ENCODE measurements at places on chromosomes 16 and 17. TPM values are rescaled to one million over a fixed set of nuclear protein-coding genes. Genes with fewer than 3 reads are reported as not detected.

DNA sequence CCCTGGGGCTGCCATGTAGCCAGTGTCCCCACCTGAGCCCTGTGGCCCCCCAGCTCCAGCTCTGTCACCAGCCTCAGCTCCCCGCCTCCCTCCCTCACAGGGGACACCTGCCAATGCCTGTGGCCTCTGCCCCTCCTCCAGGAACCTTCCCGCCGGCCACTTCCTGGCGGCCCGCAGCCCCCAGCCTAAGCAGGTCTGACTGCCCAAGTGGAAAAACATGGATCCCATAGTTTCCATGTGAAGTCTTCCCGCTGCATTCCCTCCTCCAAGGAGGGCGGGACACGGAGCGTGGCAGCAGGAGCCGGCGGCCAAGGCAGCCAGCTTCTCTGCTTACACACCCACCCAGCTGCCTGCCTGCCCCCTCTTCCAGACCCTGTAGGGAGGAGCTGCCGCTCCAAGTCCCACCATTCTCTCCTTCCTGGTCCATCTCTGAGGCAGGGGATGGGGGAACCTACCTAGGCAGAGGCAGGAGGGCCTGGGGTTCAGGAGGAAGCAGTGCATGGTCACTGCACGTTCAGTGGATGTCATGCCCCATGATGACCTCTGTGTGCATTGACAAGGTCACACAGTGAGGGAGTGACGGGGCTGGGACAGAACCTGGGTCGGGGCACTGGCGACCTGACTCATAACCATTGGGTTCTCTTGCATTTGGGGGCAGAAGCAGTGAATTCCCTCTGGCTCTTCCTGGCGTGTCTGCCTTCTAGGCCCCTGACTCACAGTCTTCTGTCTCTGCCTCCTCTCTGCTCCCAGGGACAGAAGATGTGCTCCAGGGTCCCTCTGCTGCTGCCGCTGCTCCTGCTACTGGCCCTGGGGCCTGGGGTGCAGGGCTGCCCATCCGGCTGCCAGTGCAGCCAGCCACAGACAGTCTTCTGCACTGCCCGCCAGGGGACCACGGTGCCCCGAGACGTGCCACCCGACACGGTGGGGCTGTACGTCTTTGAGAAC is 8.7 kb downstream of the VASN start:
- DNase-seq = no peak

The CLEC18C gene
- 28.9 TPM for total RNA-seq

The DLX3 gene
- 0.04 TPM for total RNA-seq

The AKAP1 gene
- total RNA-seq = 28.6 TPM

The CDH5 gene
- total RNA-seq = 0.67 TPM

DNA sequence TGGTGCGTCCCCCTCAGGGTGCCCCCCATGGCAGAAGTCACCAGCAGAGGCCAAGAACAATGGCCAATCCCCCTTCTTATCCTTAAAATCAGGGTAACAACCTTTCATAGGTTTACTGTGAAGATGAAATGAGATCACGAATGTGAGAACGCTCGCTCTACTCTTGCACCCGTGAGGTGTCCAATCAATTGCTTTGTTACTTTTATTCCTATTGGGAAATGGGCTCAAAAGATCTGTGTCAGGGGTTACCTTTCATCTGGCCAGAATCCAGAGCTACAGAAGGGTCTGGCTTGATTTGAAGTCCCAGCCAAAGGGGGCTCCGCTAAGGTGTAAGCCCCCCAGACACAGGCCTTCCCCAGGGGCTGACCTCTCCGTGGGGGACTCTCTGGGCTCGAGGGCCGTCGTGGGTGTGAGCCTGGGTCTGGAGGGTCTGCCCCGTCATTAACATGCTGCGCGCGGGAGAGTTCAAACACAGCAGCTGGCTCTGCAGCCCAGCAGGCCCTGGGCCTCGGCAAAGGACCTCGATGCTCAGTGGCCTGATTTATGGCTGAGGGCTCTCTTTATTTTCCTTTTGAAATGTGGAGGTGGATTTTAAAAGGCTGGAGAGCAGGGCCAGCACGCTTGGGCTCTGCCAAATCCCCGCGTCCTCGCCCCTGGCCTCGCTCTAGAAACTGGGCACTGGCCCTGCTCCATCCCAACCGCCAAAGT is 10.4 kb downstream of the ABR start:
- no peak for DNase-seq

The TBL3 gene
- 70.3 TPM for total RNA-seq

The CEP112 gene
- 6.5 TPM for total RNA-seq

The TBC1D28 gene
- total RNA-seq = not detected

GRCh38 chr17:82665891-82666290 is 17.6 kb upstream of the WDR45B start:
- DNase-seq = no peak

The TM4SF5 gene
- not detected for total RNA-seq

The AIPL1 gene
- not detected for total RNA-seq

DNA sequence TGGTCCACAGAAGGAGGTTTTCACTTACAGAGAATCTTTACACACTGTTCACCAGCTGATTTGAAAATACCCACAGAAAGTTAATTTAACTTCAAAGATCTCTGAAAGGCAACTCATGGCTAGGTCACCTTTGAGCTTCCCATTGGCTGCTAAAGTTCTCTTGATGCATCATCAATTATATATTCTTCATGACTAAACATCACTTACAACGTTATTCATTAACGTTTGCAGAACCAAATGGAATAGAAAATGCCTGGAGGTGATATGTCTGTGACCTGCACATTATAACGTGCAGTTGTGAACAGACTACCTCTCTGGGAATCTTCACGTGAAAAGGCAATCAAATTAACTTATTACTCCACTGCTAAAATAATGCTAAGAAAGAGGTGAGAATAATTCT is 238.5 kb downstream of the ZFHX3 start:
- peak; percentile 43 for DNase-seq

DNA sequence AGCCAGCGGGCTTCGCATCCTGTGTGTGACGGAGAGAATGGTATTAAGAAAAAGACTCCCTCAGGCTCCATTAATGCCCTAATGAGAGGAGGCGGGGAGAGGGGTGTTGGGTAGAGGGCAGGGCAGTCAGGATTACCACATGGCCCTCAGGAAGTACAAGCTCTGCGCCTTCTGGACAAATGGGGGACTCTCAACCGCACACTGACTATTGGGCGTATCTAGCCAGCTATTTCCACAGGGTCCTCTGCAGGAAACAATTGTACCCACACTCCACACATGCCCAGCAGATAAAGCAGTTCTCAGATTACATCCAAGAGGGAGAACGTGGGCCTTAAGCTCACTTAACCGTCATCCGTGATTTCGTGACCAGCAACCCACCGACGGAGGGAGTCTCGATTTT is 14.7 kb downstream of the NXN start:
- DNase-seq = no peak

- DNase-seq = no peak
Measured at GRCh38 chr17:49764559-49765180, 739 bp upstream of the FAM117A start.

DNA sequence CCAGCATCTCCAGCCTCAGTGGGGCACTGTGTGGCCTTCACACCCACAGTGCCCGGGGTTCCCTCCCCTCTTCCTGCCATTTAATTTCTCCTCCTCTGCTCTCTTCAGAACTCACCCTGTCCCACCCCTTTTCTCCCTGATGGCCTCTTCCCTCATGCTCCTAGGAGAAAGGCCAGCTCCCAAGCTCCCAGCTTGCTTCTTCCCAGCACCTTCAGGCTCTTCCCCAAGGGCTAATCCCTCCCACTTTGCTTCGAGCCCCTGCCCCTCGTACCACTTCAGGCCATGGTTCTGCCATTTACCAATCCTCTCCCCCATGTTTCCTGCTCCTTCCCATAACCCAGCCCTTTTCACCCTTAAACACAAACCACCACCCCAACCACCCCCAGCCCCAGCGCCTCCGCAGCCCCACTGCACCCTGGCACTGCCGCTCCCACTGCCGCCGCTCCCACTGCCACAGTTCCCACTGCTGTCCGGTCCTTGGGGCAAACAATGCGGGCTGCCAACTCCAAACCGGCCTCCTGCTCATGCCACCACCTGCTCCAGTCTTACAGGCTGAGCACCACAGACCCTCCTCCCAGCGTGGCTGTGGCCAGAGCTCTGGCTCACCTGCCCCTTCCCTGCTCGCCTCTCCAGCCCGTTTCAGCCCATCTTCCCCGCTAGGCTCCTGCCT is 28.6 kb downstream of the ADAM11 start:
- DNase-seq = no peak

DNA sequence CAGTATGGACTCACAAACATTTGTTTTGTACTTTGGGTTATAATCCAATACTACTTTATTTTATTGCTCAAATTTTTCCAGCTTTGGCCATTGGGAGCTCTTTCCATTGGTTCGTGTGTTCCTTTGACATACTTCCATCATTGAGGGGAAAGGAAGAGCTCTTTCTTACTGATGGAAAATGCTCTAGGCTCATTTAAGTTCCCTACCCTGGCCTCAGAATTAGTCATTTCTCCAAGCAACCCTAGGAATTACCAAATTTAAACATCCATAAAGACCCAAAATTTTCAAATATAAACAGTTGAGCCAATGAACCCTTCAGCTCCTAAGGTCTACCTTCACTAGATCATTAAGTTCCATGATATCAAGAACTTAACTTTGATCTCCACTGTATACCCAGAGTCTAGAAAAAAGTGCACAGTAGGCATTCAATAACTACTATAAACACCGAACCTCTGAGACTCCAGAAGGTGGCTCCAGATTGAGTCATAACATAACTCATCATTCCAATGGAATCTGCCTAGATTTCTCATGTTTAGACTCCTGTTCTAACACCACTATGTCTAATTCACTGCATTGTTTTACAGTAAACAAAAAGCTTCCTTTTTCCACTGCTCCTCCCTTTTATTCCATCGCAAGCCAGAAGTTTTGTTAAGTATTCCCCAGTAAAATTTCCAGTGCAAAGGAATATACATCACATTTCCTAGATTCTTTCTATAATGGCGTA is 39.0 kb downstream of the SMURF2 start:
- peak; percentile 47 for DNase-seq

The RARA gene
- total RNA-seq = 48.2 TPM

DNA sequence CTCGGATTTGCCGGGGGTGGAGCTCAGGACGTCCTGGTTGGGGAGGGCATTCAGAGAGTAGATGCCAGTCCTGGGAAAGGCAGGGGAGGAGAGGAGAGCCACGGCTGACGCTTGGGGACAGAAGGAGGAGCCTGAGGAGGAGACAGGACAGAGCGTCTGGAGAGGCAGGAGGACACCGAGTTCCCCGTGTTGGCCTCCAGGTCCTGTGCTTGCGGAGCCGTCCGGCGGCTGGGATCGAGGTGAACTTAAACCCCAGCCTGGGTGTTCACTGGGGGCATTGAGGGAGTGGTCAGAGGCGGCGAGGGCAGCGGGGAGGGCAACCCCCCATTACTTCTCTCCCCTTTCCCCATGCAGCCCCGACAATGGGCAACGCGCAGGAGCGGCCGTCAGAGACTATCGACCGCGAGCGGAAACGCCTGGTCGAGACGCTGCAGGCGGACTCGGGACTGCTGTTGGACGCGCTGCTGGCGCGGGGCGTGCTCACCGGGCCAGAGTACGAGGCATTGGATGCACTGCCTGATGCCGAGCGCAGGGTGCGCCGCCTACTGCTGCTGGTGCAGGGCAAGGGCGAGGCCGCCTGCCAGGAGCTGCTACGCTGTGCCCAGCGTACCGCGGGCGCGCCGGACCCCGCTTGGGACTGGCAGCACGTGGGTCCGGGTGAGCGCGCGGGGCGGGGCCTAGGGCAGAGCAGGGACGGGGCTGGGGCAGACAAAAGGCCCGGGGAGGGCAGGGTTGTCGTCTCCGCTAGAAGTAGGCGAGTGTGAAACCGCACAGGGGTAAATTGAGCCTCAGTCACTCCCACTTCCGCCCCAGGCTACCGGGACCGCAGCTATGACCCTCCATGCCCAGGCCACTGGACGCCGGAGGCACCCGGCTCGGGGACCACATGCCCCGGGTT is 3.7 kb downstream of the NOL3 start:
- DNase-seq = no peak

DNA sequence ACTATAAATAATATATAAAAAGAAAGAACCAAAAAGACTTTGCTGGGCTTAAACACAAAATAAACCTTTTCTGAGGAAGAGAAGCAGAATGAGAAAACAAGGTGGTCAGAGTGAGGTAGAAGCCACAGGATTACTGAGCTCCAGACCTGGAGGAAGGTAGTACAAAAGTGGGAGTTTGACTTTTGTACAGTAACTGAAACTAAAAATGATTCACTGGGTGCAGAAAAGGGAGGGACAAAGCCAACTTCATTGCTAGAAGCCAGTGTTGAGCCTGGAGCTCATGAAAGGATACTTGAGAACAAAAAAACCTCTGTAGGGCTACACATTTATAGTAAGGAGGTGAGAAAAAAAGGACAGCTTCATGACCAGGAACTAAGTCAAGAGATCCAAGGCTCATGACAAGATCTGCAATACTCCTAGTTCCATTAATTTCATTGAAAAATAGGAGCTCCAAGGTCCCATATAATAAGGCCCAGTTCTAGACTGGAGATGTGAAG is 45.5 kb downstream of the PKD1L3 start:
- DNase-seq = no peak

DNA sequence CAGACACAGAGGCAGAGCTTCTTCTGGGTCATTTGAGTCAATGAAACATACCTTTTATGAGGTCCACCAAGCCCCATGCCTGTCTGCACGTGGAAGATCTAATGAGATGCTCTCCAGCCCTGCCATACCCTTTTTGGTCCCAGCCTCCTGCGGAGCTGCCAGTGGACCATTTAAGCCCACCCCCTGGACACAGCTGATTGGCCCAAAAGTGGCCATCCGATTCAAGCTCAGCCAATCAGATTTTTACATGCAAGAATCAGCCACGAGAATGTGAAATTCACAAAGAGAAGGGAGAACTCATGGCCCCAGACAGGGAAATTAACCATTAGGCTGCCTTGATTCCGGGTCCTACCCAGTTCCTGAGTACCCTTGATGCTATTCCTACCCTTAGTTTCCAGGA is 231.0 kb upstream of the EEF2KMT start:
- no peak for DNase-seq

DNA sequence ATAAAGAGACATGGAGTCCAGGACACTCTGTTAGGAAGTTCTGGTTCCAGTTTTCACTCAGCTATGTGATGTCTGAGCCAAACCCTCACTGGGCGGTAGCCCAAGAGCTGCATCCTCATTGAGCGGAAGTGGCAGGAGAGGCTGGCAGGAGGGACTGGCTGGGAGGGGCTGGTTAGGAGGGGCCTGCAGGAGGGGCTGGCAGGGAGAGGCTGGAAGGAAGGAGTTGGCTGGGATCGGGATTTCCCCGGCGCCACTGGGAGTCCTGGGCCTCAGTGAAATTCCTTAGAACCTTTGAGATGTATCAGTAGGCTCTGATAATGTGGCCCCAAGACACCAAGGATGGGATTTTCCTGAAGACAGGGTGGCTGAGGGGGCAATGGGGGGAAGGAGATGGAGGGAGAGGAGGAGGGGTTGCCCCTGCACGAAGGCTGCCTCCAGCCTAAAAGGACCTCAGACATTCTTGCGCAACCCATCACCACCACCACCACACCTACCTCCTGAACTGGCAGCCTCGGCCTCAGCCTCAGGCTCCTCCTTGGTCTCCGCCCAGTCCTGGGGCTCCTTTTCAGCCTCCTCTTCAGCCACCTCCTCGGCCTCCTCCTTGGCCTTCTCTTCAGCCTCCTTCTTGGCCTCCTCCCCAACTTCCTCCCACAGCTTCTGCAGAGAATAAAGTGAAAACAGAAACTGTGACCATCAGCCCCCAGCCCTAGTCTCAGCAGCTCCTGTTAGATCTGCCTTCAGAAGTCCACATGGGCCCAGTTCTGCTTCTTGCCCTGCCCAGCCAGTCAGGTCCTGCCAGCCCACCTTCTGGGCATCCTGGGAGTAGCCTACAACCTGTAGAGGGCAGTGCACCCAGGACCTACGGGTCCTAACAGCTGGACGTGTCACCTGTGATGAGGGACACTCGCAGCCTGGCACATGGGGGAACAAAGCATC is 31.7 kb downstream of the CNGB1 start:
- no peak for DNase-seq

GRCh38 chr17:20096430-20096829 is 87.3 kb downstream of the SPECC1 start:
- no peak for DNase-seq

Data from kidney epithelial cell (primary cell).